ENCODE measurements at places on chromosomes 7 and 10.

DNA sequence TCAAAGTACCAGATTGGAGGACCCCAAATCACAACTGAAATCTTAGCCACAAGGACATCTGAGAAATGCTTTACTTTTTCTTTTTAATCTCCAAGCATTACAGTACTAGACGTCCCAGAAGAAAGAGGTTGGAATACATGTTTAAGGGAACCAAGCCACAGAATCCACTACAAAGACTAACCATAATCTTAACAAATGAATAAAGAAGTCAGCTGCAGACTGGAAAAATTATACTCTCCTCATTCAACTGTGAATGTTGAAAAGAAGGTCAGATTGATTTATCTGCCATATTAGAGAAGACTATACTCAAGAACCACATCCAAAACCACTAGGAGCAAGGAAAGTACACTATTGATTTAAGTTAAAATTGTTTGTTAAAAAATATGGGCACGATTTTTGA is 102.1 kb upstream of the ABCB5 start:
- no peak for DNase-seq

- DNase-seq = no peak
These were observed 53.3 kb upstream of the SP8 start for GRCh38 chr7:20839987-20840386.

- peak; percentile 35 for DNase-seq
These were observed 884 bp downstream of the ICA1 start for GRCh38 chr7:8260871-8261694.

- no peak for DNase-seq
These were observed 42.3 kb upstream of the MSRB2 start for GRCh38 chr10:23053036-23053435.

DNA sequence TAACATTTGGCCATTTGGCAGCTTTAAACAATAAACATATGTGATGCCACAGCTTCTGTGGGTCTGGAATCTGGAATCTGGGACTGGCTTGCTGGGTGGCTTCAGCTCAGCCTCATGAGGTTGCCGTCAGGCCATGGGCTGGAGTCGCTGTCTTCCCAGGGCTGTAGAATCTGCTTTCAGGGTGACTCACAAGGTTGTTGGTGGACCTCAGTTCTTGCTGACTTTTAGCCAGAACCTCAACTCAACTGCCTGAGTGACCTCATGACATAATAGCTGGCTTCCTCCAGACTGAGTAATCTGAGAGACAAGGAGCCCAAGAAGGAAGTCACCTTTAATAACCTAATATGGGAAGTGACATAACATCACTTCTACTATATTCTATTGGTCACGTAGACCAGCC is 44.6 kb upstream of the TSPAN13 start:
- no peak for DNase-seq

- DNase-seq = no peak
These were observed 216.4 kb upstream of the DPP6 start for GRCh38 chr7:153835712-153836265.

- no peak for DNase-seq
These were observed 27.7 kb upstream of the PDCD4 start for GRCh38 chr10:110843796-110844616.

DNA sequence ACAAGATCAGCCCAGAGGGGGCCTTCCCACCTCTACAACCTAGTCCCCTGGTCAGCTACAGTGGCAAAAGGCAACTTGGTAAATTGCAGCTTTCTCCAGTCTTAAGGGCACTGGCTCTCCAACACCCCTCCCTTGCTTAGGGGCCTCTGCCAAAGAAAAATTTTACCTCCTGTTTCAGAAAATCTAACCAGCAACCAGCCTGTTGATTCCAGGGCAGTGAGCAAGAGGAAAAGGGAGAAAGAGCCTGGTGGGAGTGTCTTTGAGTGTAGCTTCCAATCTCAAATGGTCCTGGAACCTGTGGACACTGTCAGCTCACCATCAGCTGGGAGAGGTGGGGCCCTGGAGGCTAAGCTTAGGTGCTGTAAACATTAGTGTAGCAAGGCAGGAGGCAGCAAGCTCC is 22.9 kb downstream of the ACTR1A start:
- no peak for DNase-seq

GRCh38 chr10:24519950-24520349 is 203.7 kb downstream of the ARHGAP21 start:
- no peak for DNase-seq

- no peak for DNase-seq
These were observed 36.7 kb downstream of the ATE1 start for GRCh38 chr10:121891103-121891502.

DNA sequence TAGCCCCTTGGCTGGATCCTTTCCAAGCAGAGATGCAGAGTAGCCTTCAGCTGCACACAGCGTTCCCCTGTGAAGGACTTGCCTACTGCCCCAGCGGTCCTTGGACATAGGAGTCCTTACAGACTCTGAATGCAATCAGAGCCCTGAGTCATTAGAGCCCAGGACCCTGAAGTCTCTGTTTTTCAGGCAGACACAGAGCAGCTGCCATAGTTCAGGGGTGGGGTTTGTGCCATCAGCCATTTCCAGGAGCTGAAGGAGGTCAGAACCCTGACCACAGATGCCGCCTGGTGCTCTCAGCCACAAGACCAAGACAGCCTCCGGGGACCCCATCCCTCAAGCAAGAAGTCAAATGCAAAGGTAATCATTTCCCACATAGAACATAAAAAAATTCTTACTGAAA is 32.8 kb upstream of the WDFY4 start:
- no peak for DNase-seq

DNA sequence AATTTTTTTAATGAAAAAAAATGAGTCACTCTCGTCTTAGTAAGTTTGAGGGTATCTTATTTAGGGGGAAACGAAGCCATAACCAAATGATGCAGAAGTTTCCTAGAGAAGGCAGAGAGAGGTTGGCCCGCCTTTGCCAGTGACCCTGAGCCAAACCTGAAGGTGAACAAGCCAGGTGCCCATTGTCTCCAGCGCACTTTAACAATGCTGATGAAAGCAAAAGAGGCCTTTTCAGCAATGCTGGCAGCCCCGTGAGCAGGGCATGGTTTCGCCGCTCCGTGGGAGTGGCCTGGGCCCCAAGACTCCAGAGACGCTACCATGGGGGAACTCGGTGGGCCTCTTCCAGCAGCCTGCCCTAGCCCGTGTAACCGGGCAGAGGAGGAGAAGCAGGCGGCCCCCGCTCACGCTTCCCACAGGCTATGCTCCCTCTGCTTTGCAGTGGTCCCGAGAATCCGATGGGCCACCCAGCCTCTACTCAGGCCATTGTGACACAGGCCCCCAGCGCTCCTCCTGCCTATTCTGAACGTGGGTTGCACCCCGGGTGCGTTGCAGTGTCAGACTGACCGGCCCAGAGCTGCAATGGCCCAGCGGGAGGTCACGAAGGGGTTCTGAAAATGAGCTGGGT is 14.0 kb upstream of the UNCX start:
- no peak for DNase-seq

- no peak for DNase-seq
These were observed 144.2 kb downstream of the MDFIC start for GRCh38 chr7:115066050-115066449.

GRCh38 chr7:117119192-117119924 is 166.1 kb downstream of the ST7 start:
- DNase-seq = no peak

DNA sequence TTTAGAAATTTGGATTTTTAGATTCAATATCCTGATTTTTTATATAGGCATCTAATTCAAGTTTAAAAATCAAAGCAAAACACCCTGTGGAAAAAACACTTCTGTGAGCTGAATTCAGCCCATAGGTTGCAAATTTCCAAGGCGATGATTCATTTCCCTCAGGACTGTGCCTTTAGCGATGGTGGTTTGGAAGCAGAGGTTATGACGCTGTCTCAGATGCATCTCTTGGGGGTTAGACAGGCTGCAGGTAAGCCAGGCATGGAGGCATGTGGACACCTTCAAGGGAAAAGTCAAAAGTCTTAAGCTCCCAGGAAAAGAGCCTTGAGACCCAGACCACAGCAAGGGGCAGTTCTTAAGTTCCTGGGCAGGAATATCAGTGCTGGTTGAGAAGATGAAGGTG is 9.5 kb upstream of the FRA10AC1 start:
- DNase-seq = no peak

DNA sequence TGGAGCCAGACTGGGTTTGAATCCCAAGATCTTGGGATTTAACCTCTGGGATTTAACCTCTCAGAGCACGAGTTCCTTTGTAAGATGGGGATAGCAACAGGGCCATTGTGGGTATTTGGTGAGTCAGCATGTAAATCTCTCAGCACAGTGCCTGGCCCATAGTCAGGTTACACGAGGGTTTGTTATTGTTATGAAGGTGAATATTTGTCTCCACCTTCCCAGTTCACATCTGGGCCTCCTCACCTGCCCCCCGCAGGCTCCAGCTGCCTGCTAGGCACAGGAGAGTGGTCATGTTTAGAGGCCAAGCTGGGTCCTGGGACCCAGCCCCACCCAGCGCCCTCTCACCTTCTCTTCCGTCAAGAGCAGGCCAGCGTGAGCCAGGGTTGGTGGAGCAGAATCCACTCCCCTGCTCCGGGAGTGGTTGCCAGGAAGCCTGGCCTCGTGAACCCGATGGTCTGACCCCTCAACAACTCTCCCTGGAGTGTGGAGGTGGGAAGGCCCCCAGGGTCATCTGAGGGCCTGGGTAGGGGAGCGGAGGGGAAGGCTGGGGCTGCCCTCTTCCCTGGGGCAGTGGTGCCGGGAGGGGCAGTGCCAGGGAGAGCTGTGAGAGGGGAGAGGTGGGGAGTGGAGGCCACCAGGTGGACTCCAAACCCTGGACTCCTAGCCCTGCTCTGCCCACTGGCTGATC is 26.0 kb downstream of the FAM241B start:
- DNase-seq = no peak

DNA sequence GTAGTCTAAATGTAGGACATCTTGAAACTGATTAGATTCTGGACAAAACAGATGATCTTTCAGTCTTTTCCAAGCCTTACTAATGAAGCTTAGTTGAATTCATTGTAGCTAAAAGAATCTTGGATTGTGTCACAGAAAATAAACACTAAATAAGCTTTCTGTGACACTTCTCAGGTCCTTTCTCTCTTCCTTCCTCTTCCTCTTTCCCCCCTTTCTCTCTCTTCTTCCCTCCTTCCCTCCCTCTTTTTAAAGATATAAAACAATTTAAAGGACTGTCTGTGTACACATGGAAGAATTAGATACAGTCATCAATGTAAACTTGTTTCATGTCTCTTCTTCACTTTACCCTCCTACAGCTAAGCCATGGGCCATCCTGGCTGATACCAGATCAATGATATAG is 5.3 kb upstream of the COMMD3 start:
- DNase-seq = no peak

GRCh38 chr7:138876326-138876725 is 78.3 kb upstream of the ATP6V0A4 start:
- no peak for DNase-seq

DNA sequence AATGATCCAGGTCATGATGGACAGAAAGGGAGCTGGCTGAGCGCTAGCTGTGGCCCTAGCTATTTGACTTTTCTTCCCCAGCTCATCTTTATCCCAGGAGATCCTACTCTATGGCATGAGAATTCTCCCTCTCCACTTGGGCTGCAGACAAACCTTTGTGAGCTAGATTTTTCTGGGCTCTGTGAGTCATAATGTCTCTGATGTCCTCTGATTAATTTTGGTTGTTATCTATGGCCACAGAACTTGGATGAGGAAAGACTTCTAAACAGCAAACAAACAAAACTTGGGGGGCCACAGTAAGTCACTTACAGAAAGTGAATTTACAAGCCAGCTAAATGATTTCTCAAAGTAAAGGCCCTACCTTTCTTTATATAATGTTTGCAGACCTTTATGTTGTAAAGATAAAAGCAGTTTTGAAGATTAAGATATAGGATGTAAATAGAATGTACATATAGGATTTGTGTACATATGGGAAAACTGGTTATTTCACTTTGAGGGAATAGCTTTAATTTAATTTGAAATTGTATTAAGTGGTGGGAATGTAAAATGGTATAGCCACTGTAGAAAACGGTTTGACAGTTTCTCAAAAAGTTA is 10.4 kb downstream of the ABLIM1 start:
- no peak for DNase-seq

DNA sequence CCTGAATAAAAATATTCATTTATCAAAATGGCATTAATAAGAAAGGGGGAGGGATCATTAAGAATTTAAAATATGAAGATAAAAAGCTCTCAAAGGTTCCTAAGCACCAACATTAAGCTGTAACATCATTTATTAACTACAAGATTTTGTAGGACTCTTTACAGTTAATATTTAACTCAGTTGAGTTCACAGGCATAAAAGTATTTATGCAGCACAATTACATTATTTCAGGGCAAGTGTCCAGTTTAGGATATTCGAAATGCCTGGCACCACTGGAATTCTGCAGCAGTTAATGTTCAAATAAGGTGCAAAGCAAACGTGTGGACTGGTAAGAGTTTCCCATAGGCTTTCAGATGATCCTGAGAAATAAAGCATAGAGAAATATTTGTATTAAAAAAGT is 30.5 kb downstream of the NPS start:
- no peak for DNase-seq

DNA sequence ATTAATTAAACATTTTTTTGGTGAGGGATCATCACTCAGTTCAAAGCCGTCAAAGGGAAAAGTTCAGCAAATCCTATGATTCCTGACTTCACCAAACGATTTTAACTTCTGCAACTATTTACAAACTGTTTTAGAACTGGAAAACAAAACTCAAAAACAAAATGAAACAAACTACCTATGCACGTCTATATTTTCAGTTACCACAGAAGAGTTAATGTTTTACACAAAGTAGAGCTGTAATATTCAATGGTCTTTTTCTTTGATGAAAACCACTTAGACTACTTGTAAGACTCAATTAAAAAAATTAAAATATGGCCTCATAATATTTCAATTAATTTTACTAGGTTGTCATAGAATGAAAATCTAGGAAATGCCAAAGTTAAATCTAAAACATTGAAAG is 131.5 kb downstream of the ATE1 start:
- DNase-seq = no peak

DNA sequence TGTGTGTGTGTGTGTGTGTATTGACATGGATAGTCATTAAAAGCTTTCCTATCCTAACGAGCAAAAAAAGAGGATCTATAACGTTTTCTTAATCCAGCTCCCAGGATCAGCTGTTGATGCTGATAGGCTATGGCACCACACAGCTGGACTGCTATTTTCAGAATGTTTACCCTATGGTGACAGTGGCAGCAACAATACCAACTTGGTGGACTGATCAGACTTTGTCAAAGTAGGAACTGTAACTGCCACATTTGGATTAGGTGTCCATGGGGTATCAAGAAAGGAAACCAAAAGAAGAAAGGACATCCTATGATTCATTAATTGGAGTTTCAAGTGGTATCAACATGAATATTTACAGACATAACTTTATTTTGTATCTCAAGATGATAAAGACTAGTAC is 2.7 kb upstream of the CLEC5A start:
- no peak for DNase-seq

DNA sequence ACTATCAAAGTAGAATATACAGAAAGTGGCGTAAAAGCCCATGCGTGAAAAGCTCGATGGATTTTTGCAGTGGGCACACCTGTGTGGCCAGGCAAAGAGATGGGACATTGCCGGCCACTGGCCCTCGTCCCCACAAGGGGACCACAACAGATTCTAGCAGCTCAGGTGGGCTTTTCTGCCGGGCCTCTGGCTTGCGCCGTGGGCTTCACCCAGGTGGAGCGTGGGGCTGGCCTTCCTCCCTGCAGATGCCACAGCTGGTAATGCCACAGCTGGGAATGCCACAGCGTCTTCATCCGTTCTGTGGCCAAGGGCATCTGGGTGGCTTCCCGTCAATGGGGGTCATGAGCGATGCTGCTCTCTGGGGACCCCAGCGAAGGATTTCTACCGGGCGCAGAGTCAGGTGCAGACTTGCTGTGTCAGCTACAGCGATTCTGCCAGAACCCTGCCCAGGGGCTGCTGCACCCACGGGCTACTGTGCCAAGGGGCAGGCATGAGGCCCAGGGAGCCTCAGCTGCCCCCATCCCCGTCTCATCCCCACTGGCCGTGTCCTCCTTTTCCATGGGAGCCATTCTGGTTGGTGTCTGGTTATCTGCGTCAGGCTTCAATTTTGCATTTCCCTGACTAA is 52.5 kb upstream of the NKX6-2 start:
- no peak for DNase-seq
